ENCODE measurements at places on chromosomes 7 and 10.

GRCh38 chr10:15211464-15211979 is 43.0 kb upstream of the NMT2 start:
- no peak for DNase-seq

DNA sequence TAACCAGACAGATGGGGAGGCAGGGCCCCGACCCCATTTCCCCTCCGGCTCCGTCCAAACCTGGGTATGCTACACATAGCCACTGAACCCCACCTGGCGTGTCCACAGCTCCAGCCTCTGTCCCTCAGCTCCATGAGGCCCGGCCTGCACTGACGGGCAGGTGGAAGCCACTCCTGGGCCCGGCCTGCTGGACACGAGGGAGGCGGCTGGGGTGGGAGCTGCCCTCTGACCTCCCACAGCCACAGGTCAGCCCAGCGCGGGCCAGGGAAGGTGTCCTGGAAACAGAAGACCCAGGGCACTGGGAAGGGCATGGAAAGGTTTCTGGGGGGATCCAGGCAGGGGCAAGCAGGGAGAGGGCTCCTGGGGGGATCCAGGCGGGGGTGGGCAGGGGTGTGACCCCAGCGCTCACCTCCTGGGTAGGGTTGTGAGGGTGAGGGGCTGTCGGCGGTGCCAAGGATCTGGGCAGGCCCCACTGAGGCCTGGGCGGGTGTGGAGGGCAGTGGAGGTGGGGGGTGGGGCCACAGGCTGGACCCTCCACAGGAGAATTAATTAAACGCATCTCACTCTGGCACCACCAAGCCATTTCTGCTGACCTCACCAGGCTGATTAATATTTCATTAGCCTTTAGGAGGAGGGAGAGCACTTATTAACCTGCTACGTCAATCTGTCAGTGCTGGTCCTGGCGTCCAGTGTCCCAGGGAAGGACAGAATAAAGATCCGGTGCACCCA is 108.9 kb downstream of the UNCX start:
- no peak for DNase-seq

GRCh38 chr7:2243458-2243857 is 1.4 kb downstream of the NUDT1 start:
- DNase-seq, result no peak

DNA sequence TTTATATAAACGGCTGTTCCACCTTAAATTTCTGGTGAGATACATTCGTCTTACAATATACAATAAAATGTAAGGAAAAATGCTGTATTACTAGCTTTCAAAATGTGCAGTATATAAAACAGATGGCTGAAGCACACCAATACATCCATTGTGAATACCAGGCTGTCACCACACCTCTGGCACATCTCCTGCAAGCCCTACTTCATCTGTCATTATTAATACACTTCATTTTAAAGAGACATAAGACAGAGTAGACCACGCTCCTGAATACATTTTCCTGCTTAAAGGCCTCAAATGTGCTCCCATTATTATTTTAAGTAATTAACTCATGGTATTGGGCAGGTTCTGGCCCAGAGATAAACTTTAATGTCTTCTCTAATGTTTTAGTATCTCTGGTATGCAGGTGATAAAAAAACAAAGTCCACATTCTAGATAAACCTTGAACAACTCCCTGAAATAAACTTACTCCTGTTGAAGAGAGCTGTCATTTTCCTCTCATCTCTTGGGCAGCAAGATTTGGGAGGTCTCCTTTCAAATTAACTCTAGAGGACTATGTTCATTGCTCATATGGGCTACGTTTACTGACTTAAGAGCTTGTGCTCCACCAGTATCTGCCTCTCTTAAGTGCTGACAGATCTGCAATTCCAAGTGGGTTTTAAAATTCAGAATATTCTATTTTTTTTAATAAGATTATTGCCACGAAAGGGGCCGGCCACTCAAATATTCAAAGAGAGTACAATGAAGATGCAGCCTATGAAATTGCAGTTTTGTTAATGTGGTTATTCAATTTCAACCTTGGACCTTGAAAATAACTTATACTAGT is 396.5 kb upstream of the SEMA3D start:
- DNase-seq, result no peak

GRCh38 chr10:110967009-110967630 is 47.7 kb downstream of the SHOC2 start:
- DNase-seq, result no peak

GRCh38 chr7:137846827-137847567 is at the start of gene DGKI:
Gene DGKI, minus strand, starts transcription at chr7:137846974.
- DNase-seq, result no peak

DNA sequence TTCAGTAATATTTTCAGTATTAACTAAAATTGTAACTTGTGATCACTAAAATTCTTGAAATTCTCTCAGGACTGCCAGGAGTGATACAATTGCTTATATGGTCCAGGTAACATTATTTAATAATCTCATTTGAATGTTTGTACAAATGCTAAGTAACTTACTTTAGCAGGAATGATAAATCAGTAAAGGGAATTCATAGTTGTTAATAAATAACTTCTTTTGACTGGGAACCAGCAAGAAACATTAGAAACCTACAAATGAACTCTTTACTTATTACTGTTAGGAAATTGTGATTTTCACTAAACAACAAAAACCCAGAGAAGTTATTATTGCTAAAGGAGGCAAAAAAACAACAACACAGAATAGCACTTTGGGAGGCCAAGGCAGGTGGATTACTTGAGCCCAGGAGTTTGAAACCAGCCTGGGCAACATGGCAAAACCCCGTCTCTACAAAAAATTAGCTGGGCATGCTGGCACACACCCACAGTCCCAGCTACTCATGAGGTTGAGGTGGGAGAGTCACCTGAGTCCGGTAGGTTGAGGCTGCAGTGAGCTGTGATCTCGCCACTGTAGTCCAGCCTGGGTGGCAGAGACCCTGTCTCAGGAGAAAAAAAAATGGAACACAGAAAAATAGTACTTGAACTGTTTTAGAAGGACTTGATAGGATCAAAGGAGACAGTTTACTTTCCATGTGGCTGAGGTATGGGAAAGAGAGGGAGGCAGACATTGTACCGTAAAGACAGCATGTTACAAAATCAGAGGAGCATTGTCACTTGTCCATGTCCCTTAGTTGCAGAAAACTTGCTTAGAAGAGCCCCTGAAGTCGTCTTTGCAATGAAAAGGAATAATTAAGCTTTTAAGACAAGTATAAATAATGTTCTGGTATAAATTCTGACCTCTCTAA is 53.1 kb downstream of the SHOC2 start:
- no peak for DNase-seq

GRCh38 chr10:9877978-9878377 is 1139.7 kb upstream of the CELF2 start:
- no peak for DNase-seq

DNA sequence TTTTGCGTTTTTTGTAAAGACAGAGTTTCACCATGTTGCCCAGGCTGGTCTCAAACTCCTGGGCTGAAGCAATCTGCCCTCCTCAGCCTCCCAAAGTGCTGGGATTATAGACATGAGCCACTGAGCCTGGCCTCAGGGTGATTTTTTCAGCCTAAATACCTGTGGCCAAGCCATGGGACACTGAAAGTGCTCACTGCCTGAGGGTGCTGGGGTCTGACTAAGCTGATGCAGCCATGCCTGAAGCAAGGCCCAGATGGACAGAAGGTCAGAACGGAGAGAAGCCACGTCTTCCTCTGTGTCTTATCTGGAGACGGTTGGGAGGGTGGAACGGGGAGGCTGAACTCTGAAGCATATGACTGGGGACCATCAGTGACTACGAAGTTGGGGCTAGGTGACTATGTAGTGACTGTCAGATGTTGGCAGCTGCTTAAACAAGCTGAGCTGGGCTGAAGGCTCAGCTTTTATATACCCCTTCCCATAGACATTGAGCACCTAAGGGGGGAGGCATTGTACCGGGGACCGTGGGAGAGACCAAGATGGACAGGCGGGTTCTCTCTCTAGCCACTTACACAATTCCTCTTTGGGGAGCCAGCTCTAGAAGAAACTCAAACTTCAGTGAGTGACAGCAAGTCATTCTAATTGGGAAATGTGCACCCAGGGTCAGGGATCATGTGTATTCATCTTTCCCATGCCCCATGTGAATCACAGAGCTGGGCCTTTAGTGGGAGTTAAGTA is 73.3 kb upstream of the HABP2 start:
- no peak for DNase-seq

GRCh38 chr7:111290982-111291381 is 200.1 kb downstream of the LRRN3 start:
- no peak for DNase-seq

GRCh38 chr7:103867874-103868273 is 121.6 kb downstream of the RELN start:
- DNase-seq, result no peak

DNA sequence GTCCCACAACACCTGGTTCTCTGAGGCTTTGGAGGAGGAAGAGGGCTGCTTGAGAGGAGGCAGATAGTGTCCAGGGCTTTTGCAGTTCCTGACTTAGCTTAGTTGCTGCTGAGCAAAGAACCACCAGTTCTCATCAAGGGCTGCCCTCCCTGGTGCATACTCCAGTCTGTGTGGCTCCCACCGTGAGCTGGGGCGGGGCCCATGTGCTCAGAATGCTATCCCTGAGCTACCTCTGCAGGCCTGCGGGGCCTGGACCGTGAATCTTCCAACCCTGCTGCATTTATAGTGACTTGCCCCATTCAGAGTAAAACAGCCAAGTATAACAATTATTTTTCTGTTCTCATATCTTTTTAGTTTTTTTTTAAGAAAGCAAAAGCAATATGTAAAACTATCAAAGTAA is 49.2 kb downstream of the TACR2 start:
- DNase-seq, result no peak

DNA sequence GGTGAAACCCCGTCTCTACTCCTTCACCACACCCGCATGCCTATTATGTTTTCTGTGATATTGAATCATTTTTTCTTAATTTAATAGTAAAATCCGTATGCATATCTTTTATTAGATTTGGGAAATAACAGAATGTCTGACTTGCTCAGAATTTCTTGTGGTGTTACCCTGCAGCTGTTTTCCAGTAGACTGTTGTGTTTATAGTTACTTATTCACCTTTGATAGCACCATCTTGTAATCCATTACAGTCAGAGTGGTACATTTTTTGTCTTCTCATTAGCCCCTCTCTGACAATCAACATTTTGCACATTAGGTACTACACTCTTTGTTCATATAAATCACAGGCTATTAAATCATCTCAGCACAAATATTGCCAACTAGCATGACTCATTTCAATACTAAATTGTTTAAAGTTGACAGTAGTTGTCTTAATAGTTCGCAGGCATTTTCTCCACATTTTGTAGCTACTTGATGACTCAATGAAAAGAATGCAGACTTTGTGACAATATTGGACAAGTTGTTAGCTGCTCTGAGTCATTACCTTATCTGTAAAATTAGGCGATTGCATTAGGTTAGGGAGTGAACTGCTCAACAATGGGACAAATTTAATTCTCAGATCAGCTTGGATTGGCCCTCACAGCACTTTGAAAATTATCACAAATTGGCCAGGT is 17.8 kb upstream of the SLC16A12 start:
- no peak for DNase-seq

- no peak for DNase-seq
Measured at GRCh38 chr10:55203874-55204273, 402.8 kb upstream of the PCDH15 start.

- no peak for DNase-seq
Measured at GRCh38 chr7:27453702-27454405, 208.8 kb downstream of the HIBADH start.

- DNase-seq, result no peak
Measured at GRCh38 chr7:1770331-1770730, 100.3 kb downstream of the ELFN1 start.

- DNase-seq, result no peak
Measured at GRCh38 chr7:67620216-67620933, 623.7 kb downstream of the TYW1 start.

- no peak for DNase-seq
Measured at GRCh38 chr7:87506246-87507180, 31.0 kb upstream of the ABCB4 start.

GRCh38 chr10:120727001-120727400 is 124.2 kb upstream of the WDR11 start:
- DNase-seq, result no peak

- DNase-seq, result no peak
Measured at GRCh38 chr10:88792661-88793060, 9.9 kb upstream of the LIPM start.

DNA sequence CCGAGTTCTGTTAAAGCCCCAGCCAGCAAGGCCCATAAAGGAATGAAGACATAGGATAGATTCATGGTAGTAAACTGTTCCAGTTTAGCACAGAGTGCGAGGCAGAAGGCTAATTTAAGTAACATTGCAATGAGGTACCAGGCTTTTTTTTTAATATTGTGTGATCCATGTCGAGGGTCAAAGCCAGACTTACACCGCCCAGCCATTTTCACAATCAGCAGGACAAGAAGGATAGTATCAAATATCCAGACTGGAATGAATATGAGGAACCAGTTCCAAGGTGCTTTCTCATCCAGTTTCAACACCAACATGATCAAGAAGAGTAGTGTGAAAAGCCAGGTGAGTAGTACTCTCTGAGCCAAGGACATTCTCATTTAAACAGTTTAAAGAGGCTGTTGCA is 4.2 kb downstream of the TMEM60 start:
- DNase-seq, result no peak

DNA sequence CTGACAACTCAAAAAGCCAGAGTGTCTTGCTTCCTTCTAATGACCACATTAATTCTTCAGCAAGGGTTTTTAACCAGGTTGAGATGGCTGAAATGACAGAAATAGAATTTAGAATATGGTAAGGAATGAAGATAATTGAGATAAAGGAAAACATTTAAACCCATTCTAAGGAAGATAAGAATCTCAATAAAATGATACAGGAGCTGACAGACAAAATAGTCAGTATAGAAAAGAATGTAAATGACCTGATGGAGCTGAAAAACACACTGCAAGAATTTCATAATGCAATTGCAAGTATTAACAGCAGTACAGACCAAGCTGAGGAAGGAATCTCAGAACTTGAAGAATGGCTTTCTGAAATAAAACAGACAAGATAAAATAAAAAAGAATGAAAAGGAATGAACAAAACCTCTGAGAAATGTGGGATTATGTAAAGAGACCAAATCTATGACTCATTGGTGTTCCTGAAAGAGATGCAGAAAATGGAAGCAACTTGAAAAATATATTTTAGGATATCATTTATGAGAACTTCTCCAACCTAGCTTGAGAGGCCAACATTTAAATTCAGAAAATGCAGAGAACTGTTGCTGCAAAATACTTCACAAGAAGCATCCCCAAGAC is 87.1 kb downstream of the SAMD9 start:
- no peak for DNase-seq

DNA sequence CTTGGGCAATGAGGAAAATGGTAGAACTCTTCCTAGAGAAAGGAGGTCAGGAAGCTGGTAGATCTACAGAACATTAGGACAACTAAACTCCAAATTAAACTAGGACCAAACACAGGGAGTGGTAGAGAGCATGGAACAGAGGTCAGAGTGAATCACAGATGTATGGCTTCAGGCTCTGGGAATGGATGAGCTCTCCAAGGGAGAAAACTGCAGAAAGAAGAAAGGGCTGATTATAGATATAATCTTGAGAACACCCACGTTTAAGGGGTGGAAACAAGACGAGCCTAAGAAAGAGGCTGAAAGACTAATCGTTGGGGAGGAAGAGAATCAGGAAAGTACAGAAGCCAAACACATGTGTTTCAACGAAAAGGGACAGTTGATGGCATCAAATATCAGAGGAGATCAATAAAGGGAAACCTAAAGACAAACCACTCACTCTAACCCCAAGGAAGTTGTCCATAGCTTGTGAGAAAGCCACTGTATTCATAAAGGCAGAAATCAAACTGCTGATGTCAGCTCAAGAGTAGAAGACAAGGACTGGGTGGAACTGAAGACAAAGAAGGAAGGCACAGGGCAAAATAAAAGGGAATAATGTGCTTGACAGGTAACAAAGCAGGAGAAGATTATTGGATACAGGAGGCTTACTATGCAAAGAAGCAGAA is 41.4 kb downstream of the NUDCD3 start:
- DNase-seq, result no peak

GRCh38 chr7:128235471-128235870 is 5.6 kb upstream of the LEP start:
- DNase-seq, result no peak
